Left ventricle myocardium superior (tissue), 1 donor: ENCODE measurements at places on chromosomes 2 and 18. TPM values are rescaled to one million over a fixed set of nuclear protein-coding genes. Genes with fewer than 3 reads are reported as not detected.

DNA sequence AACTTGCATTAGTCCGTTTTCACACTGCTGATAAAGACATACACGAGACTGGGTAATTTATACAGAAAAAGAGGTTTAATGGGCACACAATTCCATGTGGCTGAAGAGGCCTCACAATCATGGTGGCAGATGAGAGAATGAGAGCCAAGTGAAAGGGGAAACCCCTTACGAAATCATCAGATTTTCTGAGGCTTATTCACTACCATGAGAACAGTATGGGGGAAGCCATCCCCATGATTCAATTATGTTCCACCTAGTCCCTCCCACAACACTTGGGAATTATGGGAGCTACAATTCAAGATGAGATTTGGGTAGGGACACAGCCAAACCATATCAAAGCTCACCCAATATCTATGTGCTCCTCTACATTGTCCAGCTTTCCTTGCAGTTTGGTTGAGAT, 16.0 kb upstream of the SERPINE2 start:
- DNase-seq = no peak

DNA sequence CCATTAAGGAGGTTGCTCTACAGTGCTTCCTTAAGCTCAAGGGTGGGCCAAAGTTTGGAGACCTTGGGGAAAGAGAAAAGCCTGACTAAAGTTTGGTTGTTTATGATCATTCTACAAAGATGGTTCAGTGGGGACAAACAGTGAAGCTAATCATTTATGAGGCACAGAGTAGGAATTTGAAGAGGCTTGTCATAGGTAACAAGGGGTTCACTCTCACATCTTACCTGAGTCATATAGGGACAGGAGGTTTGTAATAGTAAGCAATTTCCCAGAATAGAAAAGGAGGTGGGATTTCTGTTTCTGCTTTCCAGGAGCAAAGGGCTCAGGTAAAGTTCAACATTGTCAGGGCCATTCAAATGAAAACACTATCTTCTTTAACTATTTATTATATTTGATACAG, 787.9 kb downstream of the CPS1 start:
- no peak for DNase-seq

GRCh38 chr18:13871701-13872100, 43.6 kb downstream of the MC2R start:
- DNase-seq = no peak

The MAP3K19 gene
- not detected for total RNA-seq

GRCh38 chr2:170161516-170162270, 16.3 kb upstream of the MYO3B start:
- DNase-seq = no peak

DNA sequence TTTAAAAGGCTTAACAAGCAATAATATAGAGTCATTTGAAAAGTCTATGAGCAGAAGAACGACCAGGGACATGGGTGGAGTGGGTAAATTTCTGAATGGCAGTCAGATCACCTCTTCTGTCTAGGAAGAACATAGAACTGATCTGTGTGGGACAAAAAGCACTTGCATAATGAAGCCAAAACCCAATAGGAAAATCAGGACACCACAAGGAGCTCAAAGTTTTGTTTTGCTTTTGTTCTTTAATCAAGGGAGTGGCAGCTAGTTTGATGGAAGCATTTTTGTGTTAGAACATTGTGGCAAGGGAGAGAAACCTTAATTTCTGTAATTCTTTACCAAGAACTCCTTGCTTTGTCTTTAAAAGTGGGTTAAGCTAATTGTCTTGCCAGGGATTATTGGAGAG, 240.2 kb upstream of the TANK start:
- no peak for DNase-seq

DNA sequence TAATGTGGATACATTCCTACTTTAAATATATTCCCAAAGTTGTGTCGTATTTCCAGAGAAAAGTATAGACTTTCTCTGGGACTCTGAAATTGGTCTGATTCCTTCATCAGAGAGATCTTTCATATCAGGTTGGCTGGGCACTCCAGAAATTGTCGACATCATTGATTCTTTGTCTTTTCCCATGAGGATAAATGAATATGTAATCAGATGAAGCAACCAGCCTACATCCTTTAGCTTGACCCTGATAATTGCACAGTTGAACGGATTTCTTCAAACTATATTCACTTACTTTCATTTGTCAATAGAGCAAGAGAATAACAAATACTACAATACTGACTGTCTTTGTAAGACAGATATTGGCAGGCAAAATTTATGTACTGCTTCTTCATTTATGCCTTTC, 680.2 kb upstream of the LRRTM4 start:
- DNase-seq = no peak

GRCh38 chr2:43025709-43026295, 200.6 kb downstream of the ZFP36L2 start:
- DNase-seq = no peak

GRCh38 chr2:55957142-55957541, 33.6 kb upstream of the EFEMP1 start:
- no peak for DNase-seq

- DNase-seq = no peak
Observed at GRCh38 chr2:163121483-163121882, 282.9 kb upstream of the KCNH7 start.

DNA sequence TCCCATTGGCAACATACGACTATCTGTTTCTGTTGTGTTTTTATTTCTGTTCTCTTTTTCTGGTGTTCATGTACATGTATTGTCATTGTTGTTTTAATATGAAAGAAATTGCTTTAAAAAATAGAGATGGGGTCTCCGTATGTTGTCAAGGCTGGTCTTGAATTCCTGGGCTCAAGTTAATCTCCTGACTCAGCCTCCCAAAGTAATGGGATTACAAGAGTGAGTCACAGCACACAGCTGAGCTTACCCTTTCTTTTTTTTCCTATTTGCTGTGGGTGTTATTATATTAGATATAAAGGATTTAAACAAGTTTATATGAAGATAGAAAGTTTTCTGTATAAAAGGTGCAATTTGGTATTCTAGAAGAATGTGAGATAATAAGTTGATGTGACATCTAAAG, 554.6 kb downstream of the DSC3 start:
- no peak for DNase-seq

The OR6B2 gene
- not detected for total RNA-seq

- no peak for DNase-seq
Observed at GRCh38 chr2:165902934-165903333, 50.6 kb downstream of the TTC21B start.
